Ecto neural progenitor cell (in vitro differentiated cells): ENCODE measurements at places on chromosomes 11 and 22.

DNA sequence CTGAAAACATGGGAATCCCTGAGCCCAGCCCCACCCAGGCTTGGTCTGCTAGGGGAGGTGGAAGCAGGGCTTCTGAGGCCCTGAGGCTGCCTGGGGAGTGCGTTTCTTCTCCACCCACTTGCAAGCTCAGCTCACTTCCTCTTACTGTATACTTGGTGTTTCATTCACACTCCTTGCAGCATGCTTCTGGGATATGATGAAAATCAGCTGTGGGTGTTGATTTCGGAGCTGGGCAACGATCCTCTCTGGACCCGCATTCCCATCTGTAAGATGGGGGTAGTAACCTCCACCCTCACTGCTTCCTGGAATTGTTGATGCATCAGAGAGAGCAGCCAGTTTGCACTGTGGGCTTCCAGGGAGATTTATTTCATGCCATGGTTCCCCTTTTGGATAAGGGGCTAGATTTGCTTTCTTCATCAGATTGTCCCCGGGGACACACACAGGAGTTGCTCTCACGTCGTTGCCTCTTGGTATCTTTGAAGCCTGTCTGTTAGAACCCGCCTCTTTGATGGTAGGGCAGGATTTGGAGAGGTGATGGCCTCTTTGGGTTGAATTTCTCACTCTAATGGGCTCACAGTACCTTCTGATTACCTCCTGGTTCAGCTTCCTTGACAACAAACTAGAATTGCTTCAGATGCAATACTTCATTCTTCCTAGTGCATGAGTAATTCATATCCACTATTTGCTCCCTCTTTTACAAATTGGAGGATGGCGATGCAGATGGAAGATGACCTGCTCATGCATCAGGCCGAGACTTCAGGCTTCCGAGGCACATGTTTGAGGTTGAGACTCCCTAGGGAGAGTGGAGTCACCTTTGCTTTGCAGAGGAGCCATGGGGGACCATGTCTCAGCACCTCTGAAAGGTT lies 40.4 kb downstream of the BCR start:
- no peak for DNase-seq

DNA sequence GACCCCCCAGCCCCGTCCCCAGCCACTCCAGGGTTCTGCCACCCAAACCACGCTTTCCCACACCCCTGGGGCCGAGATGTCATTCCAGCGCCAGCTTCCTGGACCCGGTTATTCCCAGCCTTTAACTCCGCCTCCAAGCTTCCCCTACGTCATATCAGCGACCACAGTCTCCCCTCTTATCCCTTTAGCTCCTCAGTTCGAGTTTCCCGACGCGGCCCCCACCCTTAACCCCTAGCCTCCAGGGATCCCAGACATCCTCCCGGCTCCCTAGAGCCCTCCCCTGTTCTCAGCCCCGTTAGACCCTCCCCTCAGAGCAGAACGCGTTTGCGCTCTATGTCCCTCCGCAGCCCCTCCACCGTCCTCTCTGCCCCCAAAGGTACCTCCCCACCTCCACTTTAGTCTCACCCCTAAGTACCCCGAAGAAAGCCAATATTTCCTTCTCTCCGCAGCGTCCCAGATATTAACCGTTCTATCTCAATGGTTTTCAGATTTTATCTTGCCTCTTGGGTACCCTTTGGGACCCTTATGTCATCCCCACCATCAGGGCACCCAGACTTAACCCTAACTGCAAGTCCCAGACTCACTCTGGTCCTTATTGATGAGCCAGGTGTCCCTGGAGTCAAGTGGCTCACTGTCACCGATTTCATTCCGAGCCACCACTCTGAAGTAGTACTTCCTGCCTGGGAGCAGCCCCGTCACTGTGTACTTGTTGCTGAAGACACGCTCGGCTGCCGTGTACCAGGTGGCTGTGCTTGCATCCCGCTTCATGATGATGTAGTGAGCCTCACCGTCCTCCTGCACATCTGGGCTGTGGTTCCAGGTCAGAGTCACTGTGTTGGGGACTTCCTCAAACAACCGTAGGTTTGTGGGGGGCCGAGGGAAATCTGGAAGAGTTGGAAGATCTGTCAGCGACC lies 8.0 kb downstream of the TMEM86A start:
- DNase-seq = no peak

- peak; percentile 76 for DNase-seq
Measured at GRCh38 chr11:18046116-18046777, at the start of gene TPH1. TSS of gene TPH1 (minus strand) at chr11:18046269. CDS start at chr11:18040762, 5,507 bp downstream.

- no peak for DNase-seq
Measured at GRCh38 chr11:113238721-113239120, 75.7 kb upstream of the TTC12 start.

GRCh38 chr11:15233371-15234165 lies 118.8 kb downstream of the INSC start:
- no peak for DNase-seq

- no peak for DNase-seq
Measured at GRCh38 chr11:85021058-85021457, 606.1 kb downstream of the DLG2 start.

DNA sequence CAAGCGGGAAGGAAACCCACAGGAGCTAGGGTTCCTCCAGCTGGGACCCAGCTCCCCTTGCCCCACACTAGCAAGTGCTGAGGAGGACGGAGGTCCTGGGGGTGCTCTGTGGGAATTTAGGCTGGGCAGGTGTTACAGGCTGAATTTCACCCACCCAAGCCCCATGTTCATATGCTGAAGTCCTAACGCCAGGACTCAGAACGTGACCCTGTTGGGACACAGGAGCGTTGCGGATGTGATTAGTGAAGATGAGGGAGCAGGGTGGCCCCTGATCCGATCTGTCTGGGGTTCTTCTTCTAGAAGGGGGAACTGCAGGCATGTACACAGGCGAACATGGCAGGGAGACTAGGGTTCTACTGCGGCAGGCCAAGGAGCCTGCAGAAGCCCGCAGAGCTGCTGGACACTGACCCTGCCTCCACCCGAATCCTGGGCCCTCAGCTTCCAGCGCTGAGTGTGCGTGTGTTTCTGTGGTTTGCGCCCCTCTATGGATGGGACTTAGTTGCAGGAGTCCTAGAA lies 103.4 kb upstream of the FGF3 start:
- no peak for DNase-seq

DNA sequence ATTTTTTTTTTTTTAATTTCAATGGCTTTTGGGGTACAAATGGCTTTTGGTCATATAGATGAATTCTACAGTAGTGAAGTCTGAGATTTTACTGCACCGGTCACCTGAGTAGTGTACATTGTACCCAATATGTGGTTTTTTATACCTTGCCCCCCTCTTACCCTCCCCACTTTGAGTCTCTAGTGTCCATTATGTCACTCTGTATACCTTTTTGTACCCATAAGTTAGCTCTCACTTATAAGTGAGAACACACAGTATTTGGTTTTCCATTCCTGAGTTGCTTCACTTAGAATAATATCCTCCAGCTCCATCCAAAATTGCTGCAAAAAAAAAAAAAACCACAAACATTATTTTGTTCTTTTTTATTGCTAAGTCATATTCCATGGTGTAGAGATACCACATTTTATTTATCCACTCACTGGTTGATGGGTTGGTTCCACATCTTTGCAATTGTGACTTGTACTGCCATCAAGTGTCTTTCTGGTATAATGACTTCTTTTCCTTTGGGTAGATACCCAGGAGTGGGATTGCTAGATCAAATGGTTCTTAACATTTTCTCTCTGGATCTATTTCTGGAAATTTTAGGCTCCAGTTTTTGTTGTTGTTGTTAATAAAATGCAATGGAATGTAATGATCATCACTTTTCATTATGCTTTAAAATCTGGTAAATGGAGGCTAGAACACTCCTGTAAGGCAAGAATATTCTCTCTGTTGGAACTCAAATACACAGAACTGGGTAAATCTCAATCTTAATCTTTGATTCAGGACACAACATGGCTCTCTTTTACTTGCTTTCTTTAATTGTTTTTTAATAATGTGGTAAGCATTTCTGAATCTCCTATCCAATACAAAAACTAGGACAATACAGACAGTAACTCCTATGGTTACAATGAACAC lies 10.3 kb downstream of the NEAT1 start:
- no peak for DNase-seq

DNA sequence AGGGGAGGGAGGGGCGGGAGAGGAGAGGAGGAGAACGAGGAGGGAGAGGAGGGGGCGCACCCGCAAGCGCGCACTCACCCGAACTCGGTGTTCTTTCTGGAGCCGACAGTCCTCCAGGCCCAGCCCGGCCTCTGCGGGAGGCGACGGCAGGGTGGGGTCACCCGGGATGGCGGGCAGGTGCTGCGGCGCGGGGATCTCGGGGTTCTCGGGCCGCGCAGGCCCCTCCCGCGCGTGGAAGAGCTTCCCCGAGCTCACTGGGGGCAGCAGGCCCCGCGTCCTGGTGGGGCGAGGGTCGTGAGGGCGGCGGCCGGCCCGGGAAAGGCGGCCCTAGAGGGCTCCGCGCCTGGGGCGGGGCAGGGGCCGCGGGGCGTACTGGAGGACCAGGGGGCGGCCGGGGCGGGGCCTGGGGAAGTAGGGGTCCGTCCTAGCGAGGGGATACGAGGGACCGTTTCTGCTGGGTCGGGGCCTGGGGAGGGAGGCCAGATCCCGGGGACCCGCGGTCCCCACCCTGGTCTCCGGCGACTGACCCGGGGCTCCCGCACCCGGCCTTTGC lies 5.2 kb downstream of the LMNTD2 start:
- DNase-seq = no peak

- DNase-seq = no peak
Measured at GRCh38 chr11:76259299-76259908, 53.1 kb upstream of the WNT11 start.

DNA sequence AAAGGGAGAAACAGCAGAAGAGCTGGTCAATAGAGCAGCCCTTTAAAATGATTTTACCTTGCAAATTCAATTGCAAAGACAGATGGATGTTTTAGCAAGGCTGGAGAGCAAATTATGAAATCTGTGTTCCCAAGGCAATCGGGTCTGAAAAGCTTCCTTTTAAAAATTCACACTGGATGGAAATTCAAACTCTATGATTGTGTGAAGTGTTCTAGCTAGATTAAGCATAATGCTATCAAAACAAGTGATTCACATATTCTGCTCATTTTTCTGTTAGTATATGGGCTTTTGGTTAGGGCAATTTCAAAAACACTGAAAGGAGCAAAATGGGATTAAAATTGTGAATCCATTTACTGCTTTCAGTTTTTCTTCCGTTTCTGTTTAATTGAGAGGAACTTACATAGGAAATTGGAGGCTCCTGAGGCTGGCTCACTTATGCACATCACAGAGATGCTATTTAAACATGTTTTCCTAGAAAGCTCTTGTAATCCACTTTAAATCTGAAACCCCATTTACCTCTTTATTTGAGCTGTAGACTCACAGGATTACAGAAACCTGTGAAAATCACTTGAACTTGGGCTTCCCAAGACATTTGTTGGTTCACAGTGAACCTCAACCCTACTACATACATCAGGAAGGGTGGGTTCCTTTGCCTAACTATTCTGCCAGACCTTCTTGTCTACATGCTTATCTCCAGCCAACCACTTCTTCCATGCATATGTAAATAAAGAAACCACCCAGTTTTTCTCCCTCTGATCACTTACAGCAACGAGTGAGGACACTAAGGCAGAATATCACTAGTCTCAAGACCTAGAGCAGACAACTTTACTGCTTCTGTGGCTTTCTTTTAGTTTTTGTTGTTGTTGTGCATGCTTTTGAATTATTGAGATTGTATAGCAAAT lies 201.9 kb upstream of the PITPNB start:
- DNase-seq = no peak

- no peak for DNase-seq
Measured at GRCh38 chr11:76493626-76494539, 49.1 kb downstream of the EMSY start.

GRCh38 chr11:83310718-83311117 lies 24.6 kb upstream of the CCDC90B start:
- DNase-seq = no peak
